NCI-H1694 treated with DMSO at 0.1 percent for 48 hours (cell line): ENCODE measurements at places on chromosomes 7 and 10.
A peak's percentile ranks its signal among the peaks of the same experiment; 100 is the strongest.

GRCh38 chr7:129750501-129750900 is 139.0 kb downstream of the NRF1 start:
- no peak for DNase-seq

GRCh38 chr7:90657481-90657880 is 61.4 kb downstream of the CDK14 start:
- DNase-seq, result no peak

GRCh38 chr10:3782451-3783315 is 2.3 kb downstream of the KLF6 start:
- no peak for DNase-seq

- DNase-seq, result peak; percentile 93
These were observed 140.9 kb downstream of the ADCYAP1R1 start for GRCh38 chr7:31192986-31193385.

GRCh38 chr10:51010977-51011376 is 63.3 kb upstream of the PRKG1 start:
- DNase-seq, result peak; percentile 5

GRCh38 chr7:47893238-47893637 is 55.0 kb downstream of the PKD1L1 start:
- DNase-seq, result no peak

- no peak for DNase-seq
These were observed 34.1 kb upstream of the RAB11FIP2 start for GRCh38 chr10:118080817-118081216.

DNA sequence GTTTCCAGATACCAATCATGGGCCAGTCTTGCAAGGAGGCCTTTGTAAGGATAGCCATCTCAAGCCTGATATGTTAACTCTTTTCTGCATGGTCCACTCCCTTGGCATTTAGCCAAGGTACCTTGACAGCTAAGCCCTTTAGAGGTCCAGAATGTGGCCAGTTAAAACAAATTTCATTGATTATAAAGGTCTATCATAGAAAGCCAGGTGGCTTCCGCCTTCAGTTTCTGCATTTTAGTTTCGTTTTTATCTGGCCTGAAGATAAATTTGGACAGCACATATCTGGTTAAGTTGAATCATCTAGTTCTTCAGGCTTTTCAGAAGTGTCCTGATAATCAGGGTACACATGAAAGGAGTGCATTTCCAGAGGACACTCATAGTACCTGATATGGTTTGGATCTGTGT is 30.7 kb downstream of the ANKIB1 start:
- DNase-seq, result no peak

DNA sequence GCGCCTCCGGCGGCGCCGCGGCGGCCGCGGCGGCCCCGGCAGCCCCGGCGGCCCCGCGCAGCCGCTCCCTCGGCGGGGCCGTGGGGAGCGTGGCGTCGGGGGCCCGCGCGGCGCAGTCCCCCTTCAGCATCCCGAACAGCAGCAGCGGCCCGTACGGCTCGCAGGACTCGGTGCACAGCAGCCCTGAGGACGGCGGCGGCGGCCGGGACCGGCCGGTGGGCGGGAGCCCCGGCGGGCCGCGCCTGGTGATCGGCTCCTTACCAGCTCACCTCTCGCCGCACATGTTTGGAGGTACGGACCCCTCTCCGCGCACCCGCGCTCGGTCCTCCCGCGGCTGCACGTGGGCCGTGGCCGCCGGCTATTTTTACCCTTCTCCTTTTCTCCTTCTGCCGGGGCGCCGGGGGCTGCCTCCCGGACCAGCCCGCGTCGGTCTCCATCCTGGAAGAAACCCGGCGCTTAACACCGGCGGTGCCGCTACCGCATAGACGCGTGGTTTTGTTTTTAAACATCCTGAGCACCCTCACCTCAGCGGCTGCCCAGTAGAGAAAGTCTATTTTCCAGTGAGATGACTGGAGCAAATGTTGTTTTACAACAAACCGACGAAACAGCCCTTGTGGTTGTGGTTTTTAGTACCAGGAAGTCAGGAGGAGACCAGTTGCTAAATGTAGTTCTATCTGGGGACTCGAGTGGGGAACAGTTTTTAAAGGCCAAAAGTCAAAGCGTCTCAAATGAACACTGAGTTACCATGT is 1.3 kb downstream of the ZNRF2 start:
- DNase-seq, result peak; percentile 26

DNA sequence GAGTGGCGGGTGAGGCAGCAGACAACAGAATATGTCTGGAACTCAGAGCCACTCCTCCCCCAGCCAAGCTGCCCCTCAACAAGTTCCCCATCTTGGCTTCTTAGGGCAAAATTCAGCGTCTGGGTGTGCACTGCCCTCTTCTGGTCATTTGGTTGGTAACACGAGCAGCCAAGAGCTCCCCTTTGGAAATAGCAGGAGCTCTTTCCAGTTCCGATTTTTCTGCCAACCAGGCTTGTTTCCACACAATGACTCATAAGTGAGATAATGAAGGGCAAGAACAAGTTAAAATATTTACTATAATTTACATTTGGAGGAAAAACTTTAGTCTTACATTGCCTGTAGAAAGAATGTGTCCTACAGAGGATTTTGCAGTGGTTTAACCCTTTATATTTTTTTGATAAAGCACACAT is 70.5 kb downstream of the ADCYAP1R1 start:
- peak; percentile 90 for DNase-seq

- no peak for DNase-seq
These were observed 36.6 kb downstream of the FZD9 start for GRCh38 chr7:73470208-73470607.

DNA sequence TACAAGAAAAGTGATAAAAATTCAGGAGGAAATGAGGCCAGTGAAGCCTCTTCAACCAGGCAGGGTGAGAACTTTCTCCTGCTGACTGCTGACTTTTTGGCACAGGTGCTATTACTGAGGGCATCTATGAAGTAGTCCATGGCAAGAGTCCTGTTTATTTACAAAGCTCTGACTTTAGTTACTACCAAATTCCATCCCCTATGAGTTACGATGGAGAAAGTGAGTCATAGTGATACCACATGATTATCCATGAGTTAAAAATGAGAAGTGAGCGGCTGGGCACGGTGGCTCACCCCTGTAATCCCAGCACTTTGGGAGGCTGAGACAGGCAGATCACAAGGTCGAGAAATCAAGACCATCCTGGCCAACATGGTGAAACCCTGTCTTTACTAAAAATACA is 19.9 kb downstream of the CCDC3 start:
- DNase-seq, result no peak

DNA sequence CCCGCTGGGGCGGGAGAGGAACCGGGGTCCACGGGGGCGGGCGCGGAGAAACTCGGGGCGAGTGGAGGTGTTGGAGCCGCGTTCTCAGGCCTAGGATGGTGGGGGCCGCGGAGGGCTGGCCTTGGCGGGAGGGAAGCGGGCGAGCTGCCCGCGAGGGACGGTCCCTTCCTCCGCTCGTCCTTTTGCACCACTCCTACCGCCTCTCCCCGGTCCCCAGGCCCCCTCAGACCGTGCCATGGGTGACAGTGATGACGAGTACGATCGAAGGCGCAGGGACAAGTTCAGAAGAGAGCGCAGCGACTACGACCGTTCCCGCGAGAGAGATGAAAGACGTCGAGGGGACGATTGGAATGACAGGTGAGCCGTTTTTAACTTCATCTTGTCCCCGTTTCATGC is 451 bp downstream of the SRRT start:
- no peak for DNase-seq

DNA sequence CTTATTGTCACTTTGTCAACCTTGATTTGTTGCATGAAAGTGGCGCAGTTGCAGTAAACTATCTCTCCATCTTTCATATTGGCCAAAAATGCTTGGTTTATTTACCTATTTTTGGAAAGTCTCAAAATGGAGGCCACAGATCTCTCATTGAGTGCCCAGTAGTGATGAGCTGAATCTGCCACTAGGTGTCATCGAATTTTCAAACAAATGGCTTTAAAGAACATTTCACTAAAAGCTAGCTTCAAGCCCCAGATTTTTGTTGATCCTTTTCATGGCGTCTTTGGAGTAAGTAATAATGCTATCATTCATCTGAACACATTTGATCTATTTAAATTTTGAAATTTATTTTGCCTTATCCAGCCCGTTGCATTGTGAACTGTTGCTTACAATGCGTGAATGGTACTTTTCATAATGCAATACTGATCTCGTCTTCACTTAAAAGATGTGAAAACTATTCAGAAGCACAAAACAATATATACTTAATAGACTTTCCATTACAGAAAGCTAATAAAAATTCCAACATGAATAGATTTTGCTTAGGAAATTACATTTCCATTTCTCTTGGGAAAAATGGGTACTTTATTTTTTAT is 236.2 kb downstream of the DNAJB9 start:
- DNase-seq, result peak; percentile 56

DNA sequence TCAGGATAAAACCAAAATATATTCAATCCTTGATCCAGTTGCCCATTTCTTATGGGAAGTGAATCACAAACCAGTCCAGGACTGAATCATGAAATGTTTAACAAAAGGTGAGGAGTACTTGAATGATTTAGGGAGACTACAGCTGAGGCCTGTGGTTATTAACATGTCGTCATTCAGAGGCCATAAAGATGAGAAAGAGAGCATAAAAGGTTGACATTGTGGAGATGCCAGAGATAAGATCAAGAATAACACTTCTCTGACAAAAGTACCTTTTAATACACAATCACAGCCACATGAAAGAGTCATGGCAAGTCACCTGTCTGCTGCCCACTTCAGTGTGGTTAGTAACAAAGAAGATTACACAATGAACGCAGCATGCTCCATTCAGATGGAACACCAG is 1195.7 kb upstream of the SORCS1 start:
- DNase-seq, result no peak

- DNase-seq, result peak; percentile 52
These were observed 17.5 kb downstream of the ATP6V1F start for GRCh38 chr7:128879939-128880746.

- DNase-seq, result no peak
These were observed 64.4 kb upstream of the EBF3 start for GRCh38 chr10:130028465-130028819.

DNA sequence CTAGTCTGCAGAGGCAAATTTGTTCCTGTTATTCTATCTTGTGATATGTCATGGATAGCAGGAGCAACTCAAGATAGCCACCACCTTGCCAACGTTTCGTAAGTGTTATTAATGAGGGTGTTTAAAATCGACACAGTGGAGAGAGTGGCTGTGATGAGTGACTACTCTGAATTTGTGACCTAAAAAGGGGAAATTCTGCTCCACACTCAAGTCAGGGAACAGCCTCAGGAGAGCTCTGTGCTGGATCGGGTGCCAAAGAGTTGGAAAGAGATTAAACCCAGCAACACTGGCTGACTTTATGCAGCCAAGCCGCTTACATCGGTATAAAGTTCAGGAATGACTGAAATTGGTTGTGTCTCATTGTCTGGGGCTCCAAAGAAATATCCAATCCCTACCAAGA is 9.5 kb downstream of the TACC2 start:
- no peak for DNase-seq

DNA sequence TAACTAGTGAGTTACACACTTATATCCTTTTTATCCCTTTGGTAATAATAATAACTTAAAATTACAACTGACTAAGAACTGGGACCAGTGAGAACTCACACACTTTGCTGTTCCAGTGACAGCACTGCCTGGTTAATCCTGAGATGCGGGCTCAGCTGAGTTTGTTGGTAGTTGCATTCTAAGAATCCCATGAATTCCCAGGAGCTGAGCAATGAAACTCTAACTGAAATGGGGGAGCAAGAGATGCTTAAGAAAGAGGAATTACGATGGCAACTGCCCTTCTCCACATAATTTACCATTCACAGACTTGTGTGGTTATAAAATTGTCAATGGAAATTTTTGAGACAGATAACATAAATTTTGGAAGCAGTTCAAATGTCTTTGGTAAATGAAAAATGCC is 659.4 kb downstream of the MAGI2 start:
- no peak for DNase-seq

GRCh38 chr7:25084821-25085220 is 40.2 kb downstream of the CYCS start:
- DNase-seq, result no peak

GRCh38 chr7:37032258-37032601 is 307.9 kb upstream of the AOAH start:
- no peak for DNase-seq

DNA sequence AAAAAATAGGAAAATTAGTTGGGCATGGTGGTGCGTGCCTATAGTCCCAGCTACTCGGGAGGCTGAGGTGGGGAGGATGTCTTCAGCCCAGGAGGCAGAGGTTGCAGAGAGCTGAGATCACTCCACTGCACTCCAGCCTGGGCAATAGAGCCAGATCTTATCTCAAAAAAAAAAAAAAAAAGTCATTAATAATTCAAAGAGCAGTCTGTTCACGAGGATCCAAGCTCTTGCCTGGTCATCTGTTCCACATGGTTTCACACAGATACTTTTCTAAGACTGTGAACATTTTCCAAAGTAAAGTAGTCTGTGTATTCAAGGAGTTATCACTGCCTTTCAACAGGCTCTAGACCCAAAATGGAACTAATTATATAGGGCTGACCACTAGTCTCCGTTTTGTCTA is 86.9 kb downstream of the ZNF277 start:
- DNase-seq, result no peak

GRCh38 chr7:2958416-2959102 is 85.1 kb downstream of the CARD11 start:
- no peak for DNase-seq

GRCh38 chr7:34727464-34727995 is 69.5 kb downstream of the NPSR1 start:
- DNase-seq, result peak; percentile 63

DNA sequence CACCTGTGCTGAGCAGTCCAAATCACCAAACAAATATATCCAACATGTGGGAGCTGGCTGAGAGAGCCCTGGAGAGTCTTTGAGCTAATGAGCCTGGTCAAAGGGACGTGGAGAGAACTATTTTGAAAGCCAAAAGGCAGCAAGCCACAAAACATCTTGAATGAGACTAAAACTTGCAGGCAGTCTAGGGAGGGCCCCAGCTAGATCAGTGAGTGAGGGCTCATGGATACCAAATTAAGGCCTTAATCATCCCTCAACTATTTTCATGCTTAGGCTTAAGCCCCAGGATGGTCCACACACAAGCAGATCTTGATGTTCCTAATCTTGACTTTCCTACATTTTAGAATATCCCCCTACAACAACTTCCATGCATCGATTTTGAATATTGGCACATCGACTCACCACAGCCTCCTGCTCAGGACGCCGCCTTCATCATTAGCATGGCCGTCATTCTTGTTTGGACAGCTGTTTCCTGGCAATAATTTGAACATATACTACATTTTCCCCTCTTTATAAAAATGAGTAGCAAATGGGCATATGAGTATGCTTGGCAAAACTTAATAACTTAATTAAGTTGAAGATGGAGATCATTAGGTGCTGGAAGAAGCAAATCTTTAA is 86.9 kb upstream of the ADAM12 start:
- DNase-seq, result no peak

DNA sequence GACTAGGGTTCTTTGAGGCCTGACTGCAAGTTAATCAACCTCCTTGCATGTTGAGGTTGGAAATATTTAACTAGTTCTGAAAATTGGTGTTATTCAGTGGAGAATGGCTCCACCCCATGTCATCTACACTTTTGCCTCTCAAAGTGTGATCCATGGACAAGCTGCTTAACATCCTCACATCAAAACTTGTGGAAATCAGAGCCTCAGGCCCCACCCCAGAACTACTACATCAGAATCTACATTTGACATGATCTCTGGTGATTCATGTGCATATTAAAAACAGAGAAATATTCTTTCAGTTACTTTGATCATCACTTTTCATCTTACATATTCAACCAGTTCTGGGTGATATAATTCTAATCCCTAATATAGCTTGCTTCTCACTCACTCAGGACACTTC is 632.9 kb downstream of the ARL4A start:
- no peak for DNase-seq
